Gastroesophageal sphincter (tissue), 4 donors: ENCODE measurements at places on chromosomes 4 and X. TPM values are rescaled to one million over a fixed set of nuclear protein-coding genes. Genes with fewer than 3 reads are reported as not detected.

The HSD17B13 gene
- total RNA-seq = 0.64 TPM

The MSANTD1 gene
- 0.78 TPM for total RNA-seq

The TRMT10A gene
- 6.6 TPM for total RNA-seq

The UGT2B15 gene
- not detected for total RNA-seq

The KCND1 gene
- 1.8 TPM for total RNA-seq

The SSX3 gene
- not detected for total RNA-seq

The FAM47C gene
- not detected for total RNA-seq

The GASK1B gene
- 66.6 TPM for total RNA-seq

The IL9R gene
- not detected for total RNA-seq

The MAGED4 gene
- 0.81 TPM for total RNA-seq

The STK32B gene
- 2.1 TPM for total RNA-seq

The SYN1 gene
- total RNA-seq = 0.27 TPM

The NAA11 gene
- not detected for total RNA-seq

The SSX2B gene
- total RNA-seq = not detected

The CUL4B gene
- total RNA-seq = 50.9 TPM

The RADX gene
- 1.1 TPM for total RNA-seq

The JCHAIN gene
- total RNA-seq = 7.8 TPM

The SMR3B gene
- total RNA-seq = not detected

The CTAG1A gene
- not detected for total RNA-seq

The SMARCA5 gene
- total RNA-seq = 52.6 TPM

The TXK gene
- total RNA-seq = 0.32 TPM

The GDI1 gene
- total RNA-seq = 160 TPM

The FMR1NB gene
- total RNA-seq = not detected

The TMSB15C gene
- 1.9 TPM for total RNA-seq

The GAGE12F gene
- total RNA-seq = not detected

The NSG1 gene
- 0.78 TPM for total RNA-seq

The GAGE2A gene
- not detected for total RNA-seq

The ETDB gene
- total RNA-seq = not detected

The APLN gene
- 0.78 TPM for total RNA-seq

The SOWAHD gene
- not detected for total RNA-seq

The NAP1L2 gene
- total RNA-seq = 9.2 TPM

The ARR3 gene
- not detected for total RNA-seq

The CXCL13 gene
- total RNA-seq = not detected

The GSX2 gene
- total RNA-seq = not detected

The XKRX gene
- total RNA-seq = not detected

The HSFX4 gene
- total RNA-seq = not detected

The AKAP14 gene
- total RNA-seq = not detected

The ZNF732 gene
- total RNA-seq = 0.54 TPM

The RAB9B gene
- total RNA-seq = 9.4 TPM

The DGKK gene
- total RNA-seq = not detected

The MTTP gene
- total RNA-seq = 0.96 TPM
